ENCODE measurements at places on chromosomes 6 and 20. TPM values are rescaled to one million over a fixed set of nuclear protein-coding genes. Genes with fewer than 3 reads are reported as not detected.

GRCh38 chr6:159134701-159135364, 34.4 kb upstream of the FNDC1 start:
- peak; percentile 62 for DNase-seq

DNA sequence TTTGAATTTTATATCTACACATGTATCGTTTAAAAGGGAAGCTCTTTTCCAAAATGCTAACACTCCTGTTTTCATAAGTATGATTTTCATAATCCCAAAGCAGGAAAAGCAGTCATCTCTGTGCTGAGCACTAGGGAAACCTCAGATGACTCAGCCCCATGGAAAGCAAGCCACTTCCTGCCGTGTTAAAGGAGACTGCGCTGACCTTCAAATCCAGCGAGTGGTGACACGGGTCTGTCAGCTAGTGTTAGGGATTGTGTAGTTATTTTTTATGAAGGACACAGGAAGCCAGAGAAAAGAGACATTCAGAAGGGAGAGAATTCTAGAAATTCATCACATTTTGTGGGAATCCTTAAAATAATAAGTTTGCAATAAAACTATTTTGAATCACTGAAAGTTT, 57.0 kb upstream of the CD93 start:
- DNase-seq = peak; percentile 94

Gene SYNE1
- total RNA-seq = 52.3 TPM

GRCh38 chr6:170037541-170038250, 253.2 kb downstream of the DLL1 start:
- no peak for DNase-seq

Gene MOXD1
- not detected for total RNA-seq

DNA sequence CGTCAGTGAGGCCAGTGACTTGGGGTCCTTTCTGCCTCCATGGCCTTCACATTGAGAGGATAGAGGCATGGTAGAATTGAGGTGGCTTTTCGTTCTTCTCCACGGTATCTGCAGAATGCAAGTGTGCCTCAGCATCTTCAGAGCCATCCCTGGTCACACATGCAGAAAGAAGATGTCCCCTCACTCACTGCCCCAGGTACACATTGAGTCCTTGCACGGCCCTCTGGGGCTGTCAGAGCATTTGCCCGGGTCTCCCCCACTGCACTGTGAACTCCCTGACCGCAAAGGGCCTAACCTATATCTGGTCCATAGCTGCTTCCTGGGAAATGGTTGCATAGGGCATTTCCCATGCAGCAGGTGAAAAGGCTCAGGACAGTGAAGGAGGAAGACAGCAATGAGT, 115.7 kb downstream of the SCML4 start:
- no peak for DNase-seq

GRCh38 chr20:11995805-11996567, 78.3 kb downstream of the BTBD3 start:
- no peak for DNase-seq

DNA sequence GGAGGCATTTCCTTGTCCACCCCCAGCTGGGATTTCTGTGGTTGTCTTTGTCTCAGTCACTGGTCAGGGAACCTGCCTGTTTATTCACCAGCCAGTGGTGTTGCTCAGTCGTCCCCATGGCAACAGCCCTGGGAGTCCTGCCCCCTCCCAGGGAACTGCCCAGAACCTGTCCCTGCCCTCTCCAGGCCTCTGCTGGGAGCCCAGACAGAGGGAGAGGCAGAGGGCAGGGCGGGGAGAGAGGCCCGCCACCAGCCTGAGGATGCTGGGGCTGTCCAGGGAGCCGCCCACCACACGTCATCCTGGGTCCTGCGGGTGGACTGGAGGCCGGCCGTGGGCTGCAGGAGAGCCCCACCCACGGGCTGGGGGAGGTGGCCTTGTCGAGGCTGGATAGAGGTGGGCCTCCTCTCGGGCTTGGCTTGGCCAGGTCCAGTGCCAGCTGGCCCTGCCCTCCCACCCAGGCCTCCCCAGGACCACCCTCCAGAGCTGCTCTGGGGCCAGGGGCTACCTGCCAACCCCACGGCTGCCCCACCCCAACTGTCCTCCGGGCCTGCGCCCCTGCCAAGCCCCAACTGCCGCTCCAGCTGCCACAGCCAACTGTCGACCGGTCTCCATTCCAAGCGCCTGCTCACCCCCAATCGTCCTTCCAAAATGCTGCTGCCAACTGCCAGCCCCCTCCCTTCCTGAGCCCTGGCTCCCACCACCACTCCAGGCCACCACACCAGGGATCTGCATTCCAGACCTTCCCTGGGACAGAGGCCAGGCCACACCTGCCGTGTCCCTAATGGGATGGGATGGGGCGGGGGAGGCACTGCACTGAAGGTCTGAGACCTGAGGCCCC, 4.2 kb upstream of the ZBTB46 start:
- peak; percentile 82 for DNase-seq

GRCh38 chr6:165762876-165763275, 99.8 kb upstream of the PDE10A start:
- no peak for DNase-seq

DNA sequence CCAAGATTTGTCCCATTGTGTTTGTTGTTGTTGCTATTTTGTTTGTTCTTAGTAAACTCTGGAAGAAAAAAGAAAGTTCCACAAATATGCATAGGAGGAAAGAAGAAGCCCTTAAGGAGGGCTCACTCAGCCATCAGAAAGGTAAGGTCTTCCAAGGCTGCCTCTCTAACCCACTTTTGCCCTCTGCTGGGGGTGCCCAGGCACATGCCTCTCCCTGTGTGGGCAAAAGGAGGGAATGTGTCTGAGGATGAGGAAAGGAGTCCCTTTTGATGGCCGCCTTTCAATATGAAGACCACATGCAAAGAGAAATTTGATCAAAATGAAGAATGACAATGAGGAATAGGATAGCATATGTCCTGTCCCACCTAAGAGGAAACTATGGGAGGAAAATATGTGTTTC, 248.2 kb upstream of the POU3F2 start:
- no peak for DNase-seq

- no peak for DNase-seq
Observed at GRCh38 chr6:158955255-158955654, 44.7 kb downstream of the RSPH3 start.

Gene PERP
- 27.4 TPM for total RNA-seq

Gene IL20RA
- not detected for total RNA-seq

Gene BANF2
- total RNA-seq = not detected

GRCh38 chr20:4674672-4675071, 47.0 kb upstream of the PRND start:
- no peak for DNase-seq

Gene OR2J3
- total RNA-seq = not detected

- DNase-seq = no peak
Observed at GRCh38 chr6:48689498-48689897, 578.5 kb upstream of the PTCHD4 start.

- no peak for DNase-seq
Observed at GRCh38 chr20:14526891-14527290, 189.5 kb upstream of the FLRT3 start.

- DNase-seq = no peak
Observed at GRCh38 chr6:170012037-170012330, 260.6 kb downstream of the ERMARD start.

GRCh38 chr20:14989535-14990290, 652.3 kb upstream of the FLRT3 start:
- DNase-seq = no peak

DNA sequence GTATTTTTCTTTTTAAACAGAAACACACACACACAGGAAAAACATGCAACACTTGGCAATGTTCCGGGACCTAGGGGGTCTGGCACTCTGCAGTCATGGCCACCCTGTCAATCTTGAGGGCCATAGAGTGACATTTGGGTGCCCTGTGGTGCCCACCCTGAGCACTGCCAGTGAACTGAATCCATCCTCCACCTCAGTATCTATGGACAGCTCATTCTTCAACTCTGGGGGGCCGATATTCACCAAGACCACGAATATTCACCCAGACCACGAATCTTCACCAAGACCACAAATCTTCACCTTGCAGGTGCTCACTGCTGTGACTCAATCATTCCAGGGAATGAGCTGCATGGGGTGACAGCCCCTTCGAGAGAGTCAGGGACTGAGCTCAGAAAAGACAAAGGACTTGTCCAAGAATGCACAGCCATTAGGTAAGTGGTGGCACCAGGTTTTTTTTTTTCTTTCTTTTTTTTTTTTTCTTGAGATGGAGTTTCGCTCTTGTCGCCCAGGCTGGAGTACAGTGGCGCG, 19.1 kb downstream of the SNAI1 start:
- DNase-seq = no peak

- DNase-seq = no peak
Observed at GRCh38 chr20:34808583-34808982, 16.9 kb downstream of the NCOA6 start.

- DNase-seq = no peak
Observed at GRCh38 chr6:87146363-87146762, 9.0 kb upstream of the ZNF292 start.

Gene PCSK2
- not detected for total RNA-seq

DNA sequence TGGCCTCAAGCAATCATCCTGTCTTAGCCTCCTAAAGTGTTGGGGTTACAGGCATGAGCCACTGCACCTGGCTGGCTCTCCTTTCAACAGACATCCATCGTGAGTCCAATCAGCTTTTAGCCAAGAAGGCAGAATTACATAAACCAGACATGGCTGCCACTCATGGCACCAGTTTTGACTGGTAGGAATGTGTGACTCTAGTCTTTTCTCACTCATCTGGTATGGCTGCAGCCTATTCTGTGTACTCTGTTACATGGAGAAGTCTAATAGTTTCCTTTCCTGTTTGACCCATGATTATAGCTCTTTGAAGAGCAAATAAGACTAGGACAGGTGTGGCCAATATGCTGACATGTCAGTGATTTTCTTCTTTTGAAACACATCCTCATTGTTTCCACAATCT, 27.0 kb upstream of the RNF144B start:
- no peak for DNase-seq

Gene PAK5
- not detected for total RNA-seq

Gene PNLDC1
- total RNA-seq = not detected

GRCh38 chr6:143579703-143580102, 68.2 kb upstream of the FUCA2 start:
- DNase-seq = peak; percentile 80

DNA sequence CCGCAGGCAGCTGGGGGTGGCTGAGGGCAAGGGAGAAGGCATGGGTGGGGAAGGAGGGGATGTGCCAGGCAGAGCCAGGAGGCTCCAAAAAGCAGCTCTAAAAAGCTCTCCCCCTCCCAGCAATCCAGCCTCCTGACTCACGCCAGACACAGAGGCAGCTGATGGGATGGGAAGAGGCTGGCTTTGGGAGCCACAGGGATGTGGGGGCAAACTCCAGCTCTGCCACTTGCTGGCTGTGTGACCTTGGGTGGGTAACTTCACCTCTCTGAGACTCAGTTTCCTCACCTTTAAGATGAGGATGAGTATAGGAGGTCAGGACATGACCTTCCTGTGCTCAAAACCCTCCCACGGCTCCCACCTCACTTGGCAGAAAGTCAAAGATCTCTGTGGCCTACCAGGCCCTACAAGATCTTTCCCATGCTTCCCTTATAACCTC, 148.9 kb downstream of the CEBPB start:
- no peak for DNase-seq

- DNase-seq = no peak
Observed at GRCh38 chr6:163341224-163342061, 73.1 kb upstream of the QKI start.

Gene HRH3
- total RNA-seq = not detected

DNA sequence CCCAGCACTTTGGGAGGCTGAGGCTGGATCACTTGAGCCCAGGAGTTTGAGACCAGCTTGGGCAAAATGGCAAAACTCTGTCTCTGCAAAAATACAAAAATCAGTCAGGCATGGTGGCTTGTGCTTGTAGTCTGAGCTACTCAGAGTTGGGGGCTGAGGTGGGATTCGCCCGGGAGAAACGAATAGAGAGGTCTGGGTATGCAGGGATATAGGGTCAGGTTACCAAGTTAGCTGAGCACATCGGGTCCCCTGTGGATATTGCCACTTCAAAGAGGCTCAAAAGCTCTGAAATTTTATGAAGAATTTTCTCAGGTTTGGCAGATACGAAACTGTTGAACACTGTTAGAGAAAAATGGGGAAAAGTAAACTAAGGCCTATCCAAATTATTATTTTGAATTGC, 120.9 kb upstream of the SGK1 start:
- no peak for DNase-seq

- DNase-seq = no peak
Observed at GRCh38 chr6:159828074-159828473, 28.0 kb downstream of the PNLDC1 start.

DNA sequence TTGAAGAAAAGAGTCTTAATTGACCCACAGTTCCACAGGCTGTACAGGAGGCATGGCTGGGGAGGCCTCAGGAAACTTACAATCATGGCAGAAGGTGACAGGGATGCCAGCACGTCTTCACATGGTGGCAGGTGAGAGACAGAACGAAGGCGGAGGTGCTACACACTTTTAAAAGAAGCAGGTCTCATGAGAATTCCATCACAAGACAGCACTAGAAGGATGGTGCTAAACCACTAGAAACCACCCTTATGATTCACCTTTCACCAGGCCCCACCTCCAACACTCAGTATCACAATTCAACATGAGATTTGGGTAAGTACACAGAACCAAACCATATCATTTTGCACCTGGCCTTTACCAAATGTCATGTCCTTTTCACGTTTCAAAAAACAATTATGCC, 20.9 kb downstream of the TAGAP start:
- no peak for DNase-seq

Gene GSTA2
- not detected for total RNA-seq

Gene STMND1
- not detected for total RNA-seq

Gene ERVFRD-1
- total RNA-seq = not detected

Gene GPR6
- not detected for total RNA-seq

Gene GABRR1
- not detected for total RNA-seq

DNA sequence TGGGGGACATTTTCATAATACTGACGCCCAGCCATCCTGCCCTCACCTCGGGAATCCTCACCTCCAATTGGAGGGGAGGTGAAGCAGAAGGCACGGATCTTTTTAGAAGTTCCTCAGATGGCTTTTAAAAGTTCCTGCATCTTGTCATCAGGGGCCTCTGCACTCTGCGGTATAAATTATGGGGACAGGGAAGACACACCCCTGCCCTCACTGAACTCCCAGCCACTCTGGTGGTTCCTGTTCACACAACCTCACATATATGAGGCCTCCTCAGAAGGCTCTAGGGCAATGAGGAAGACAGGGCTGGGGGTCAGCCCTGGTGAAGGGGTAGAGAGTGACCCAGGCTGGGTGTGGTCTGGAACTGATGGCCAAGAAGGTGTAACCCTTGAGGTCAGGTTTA, 187.0 kb downstream of the SOD2 start:
- DNase-seq = no peak

Gene ADGRF1
- not detected for total RNA-seq

DNA sequence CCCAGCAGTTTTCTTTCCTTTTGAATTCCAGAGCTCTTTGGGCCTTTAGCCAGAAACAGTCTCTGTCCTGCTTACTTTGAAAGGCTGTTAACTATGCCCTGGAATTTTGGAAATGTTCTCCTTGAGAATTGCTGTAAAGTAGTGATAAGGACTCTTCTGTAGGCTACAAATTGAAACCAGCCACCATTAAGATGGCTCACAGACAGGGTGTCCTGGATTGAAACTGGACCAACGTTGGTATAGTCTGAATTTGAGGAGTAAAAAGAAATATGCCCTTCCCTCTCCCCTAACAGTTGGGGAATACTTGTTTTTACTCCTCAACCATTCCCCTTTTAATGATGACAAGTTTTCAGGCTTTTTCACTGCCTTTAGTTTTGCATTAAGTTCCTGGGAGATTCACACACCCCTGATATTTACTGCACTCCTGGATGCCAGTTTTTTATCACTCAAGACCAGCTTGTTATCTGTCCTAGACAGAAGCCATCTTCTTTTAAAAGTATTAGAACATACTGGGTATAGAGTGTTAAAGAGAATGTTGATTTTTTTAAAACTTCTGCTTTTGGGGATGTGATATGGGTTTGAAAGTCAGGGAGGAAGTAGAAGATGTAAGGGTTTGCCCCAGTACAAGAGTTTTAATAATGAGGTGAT, 21.9 kb downstream of the TOP1 start:
- no peak for DNase-seq
